ENCODE measurements at places on chromosomes 1 and 21. TPM values are rescaled to one million over a fixed set of nuclear protein-coding genes. Genes with fewer than 3 reads are reported as not detected.

The TEDDM1 gene
- not detected for total RNA-seq

The CPLANE2 gene
- 10.3 TPM for total RNA-seq

The C8B gene
- total RNA-seq = not detected

DNA sequence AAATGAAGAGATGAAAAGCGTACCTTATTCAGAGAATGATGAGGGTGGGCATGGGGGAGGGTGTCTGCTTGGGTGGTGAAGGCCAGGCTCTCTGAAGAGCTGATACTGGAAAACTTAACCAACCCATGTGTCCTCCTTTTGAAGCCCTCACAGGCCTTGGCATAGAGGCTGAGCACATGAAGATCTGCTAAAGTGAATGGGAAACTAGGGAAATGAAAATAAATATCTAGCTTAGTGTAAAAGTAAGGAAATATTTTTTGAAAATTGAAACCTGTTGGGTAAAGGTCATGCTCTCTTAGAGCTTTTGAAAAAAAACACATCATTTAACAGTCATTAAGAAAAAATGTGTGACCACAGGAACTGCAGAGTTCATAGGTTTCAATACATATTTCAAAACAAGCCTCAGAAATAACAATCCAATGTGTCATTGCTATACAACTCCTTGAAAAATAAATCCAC, 40.5 kb upstream of the RALGPS2 start:
- DNase-seq = peak; percentile 93

The C8A gene
- total RNA-seq = not detected

- DNase-seq = no peak
These were observed 44.5 kb downstream of the SLC2A1 start for GRCh38 chr1:42914092-42914627.

The LIN28A gene
- total RNA-seq = not detected

- DNase-seq = no peak
These were observed 492.6 kb downstream of the KCNT2 start for GRCh38 chr1:196115646-196116045.

DNA sequence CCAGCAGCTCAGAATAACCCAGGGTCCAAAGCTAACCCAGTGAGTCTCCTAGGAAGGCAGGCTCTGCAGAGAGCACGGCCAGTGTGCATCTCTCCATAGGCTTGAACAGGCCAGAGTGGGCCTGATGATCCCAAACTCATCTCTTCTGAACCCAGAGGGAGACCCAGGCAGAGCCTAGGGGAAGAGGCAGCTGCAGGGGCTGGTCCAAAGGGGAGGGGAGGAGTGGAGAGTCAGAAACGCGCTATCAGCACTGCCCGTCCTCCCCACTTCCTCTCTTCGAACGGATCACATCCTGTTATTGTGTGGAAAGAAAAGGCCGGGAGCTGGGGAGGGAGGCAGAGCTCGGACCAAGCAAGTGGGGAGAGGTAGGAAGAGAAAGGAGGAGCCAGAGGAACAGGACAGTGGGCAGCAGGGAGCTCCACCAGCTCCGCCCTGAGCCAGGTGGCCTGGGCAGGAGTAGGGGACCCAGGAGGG, 20.2 kb downstream of the TAL1 start:
- DNase-seq = peak; percentile 94

DNA sequence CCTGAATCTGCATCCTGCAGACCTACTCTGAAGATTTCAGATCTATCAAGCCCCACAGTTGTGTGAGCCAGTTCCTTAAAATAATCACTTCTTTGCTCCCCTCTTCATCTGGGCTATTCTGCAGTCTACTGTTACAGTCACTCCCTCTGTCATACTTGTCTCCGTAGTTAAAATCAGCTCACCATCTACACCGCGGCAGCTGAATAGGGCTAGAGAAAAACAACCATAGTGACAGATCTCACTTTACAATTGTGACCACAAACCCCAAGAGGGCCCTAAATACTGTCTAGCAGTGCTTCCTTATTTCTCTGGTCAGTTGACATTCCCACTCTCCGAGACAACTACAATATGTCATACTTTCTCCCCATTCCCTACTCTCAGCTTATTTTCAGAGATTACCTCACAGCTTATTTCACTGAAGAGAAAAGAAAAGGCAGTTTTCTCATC, 12.9 kb downstream of the DESI2 start:
- no peak for DNase-seq

DNA sequence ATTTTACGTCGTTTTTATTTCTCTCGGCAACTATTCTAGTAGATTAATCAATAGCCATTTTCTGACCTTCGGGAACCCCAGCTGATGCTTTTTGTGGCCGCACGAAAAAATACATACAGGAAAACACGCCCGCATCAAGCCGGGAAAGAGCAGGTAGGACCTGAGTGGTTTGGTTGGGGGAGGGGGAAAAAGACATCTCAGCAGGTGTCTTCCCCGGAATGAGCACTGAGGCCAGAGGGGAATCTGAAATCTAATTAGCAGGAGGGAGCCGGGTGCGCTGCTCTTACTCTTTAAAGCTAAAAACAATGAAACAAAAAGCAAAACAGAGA, 618 bp upstream of the FOXD3 start:
- no peak for DNase-seq

The STRIP1 gene
- 55.1 TPM for total RNA-seq

DNA sequence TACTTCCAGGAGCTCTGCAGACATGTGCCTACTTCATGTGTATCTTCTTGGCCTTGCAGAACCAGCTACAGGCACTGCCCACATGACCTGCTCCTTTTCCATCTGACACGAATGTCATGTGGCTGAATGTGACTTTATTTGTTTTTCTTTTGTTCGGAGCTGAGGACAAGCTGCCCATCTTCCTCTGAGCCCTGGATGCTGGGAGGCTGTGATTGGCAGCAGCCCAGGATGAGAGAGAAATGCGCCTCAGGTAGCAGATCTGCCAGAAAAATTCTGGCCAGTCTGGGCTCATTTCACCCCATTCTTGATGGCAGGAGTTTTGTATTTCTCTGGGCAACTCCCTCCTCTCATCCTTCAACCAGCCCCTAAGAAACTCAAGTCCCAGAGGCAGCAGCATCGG, 372.0 kb downstream of the RPS6KC1 start:
- DNase-seq = no peak

DNA sequence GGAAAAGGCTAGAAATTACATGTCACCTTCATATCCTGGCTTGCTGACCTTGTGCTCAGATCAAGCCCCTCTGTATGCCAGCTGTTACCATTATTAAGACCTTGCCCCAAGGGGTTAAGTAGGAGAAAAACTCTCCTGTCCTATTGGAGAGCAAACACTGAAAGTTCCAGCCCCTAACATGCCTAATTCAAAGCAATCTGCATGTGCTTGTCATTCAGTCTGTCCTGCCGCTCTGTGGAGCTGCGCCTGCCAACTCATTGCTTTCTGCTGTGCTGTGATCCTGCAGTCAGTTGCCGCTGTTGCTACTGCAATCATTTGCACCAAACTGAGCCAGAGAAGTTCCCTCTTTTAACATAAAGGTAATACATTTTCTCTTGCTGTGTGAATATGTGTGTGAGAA, 113.4 kb downstream of the DISP1 start:
- DNase-seq = peak; percentile 63

The ASPM gene
- total RNA-seq = 12.3 TPM

DNA sequence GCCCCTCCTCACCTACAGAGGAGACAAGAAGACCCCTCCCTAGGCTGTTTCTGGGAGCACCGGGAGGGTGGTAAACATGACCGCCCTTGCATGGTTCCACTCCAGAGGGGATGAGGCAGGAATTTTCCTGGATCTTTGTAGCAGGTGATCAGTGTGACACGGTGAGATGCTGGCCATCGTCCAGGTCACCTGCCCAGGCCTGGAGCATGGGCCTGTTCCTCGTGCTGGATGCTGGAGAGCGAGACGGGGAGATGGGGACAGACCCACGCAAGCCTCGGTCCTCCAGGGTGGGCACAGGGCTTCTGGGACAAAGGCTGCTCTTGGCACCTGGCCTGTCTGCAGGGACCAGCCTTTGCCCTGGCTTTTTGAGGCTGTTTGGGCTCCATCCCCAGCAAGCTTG, 46.2 kb downstream of the DMRTB1 start:
- no peak for DNase-seq

DNA sequence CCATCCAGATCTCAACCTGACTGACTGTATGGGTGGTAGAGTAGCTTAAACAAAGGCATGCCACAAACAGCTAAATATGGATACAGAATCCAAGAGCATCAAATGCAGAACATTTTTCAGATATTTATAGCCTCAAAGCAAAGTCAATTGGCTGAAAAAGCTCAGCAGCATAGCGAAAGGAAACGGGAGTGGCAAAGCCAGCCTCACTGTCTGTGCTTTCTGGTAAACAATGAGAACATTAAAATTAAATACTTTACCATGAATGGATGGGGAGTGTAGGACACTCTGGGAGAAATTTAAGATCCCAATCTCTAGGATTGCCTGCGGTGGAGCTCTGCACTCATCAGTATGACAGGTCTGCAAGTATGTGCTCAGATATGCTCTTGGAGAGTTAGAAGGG, 4.4 kb downstream of the RASAL2 start:
- DNase-seq = peak; percentile 46

DNA sequence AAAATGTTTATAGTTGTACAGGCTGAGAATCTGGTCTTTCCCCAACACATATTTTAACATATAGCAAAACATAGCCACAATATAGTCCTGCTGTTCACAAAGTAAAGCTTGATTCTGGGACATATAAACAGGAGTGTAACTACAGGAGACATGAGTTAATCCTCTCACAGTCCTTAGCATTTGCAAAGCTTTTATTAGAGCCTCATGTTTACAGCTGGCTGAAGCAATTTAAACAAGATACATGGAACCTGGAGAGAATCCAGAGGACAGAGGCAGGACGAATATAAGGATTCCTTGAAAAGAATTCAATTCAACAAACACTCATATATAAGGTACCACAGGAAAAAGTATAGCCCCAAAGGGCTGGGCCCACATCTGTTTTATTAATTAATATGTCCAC, 163.4 kb downstream of the ADGRL4 start:
- DNase-seq = no peak

DNA sequence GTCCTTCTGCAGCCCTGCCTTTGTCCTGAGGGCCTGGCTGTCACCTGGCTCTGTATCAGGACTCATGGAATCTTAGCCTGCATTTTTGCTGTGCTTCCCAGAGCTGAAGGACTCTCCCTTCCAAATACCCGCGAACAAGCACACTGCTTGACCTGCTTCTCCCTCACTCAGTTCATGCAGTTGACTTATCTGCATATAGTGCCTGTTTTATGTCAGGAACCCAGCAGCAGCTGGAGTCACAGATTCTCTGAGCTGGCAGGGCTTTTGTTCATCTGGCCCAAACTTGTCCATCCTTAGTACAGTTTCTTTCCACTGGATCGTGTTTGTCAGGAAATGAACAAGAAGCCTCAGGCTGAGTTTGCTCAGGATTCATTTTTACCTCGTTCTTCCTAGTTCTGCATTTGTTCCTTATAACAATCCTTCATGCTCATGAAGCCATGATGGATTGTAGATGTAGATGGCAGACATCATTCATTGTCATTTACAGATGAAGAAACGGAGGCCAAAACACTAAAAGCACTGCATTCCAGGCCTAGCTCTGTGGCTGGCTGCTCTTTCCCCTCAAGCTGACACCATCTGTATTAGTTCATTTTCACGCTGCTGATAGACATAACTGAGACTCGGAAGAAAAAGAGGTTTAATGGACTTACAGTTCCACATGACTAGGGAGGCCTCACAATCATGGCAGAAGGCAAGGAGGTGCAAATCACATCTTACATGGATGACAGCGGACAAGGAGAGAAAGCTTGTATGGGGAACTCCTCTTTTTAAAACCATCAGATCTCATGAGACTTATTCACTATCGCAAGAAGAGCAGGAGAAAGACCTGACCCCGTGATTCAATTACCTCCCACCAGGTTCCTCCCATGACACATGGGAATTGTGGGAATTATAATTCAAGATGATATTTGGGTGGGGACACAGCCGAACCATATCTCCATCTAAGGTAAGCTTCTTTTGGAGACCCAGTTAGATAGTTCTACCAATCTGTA, 150.9 kb downstream of the HIVEP3 start:
- DNase-seq = no peak

The SLFNL1 gene
- 0.51 TPM for total RNA-seq

The BCAS2 gene
- total RNA-seq = 43.2 TPM

The TMPRSS3 gene
- total RNA-seq = 0.05 TPM

GRCh38 chr1:44437107-44437716, 32.2 kb downstream of the RNF220 start:
- no peak for DNase-seq

GRCh38 chr1:172394811-172395210, 25.7 kb upstream of the C1orf105 start:
- DNase-seq = no peak

The CYP4A11 gene
- total RNA-seq = not detected

DNA sequence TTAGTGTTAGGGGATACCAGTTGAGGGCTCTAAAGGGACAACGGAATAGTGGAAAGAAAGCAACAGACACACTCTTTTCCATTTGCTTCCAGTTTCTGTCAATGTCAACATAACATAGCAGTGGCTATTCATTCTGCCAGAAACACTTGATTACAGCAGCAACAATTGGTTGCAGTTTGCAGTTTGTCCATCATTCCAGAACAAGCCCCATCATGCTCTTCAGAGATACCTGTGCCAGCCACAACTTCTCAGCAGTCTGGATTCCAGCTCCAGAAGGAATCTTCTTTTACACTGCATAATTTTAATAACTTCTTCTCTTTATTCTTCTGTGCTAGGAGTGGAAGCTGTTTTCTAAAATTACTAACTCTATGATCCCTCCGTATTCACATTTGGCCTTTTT, 1521.4 kb downstream of the PLA2G4A start:
- DNase-seq = no peak

The VHLL gene
- total RNA-seq = not detected

DNA sequence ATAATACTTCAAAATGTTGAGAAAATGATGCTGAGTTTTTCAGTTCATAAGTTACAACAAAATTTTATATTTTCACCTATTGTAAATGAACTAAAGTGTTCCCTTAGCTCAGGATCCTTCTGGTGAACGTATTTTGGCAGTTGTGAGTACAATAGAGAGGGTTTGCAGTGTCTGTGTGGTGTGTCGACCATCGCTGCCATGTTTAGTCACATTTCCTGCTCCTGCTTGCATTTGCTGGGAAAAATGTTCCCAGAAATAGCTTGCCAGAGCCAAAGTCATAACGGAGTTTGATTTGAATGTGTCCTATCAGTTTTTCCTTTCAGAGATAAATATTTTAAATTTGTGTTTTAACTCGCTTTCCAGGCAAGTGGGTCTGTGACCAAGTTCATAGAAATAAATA, 117.1 kb upstream of the COL6A1 start:
- peak; percentile 19 for DNase-seq

- DNase-seq = no peak
These were observed 3.2 kb downstream of the SLC6A17 start for GRCh38 chr1:110153407-110153950.

The ANKRD65 gene
- 0.51 TPM for total RNA-seq

- DNase-seq = no peak
These were observed 52.3 kb upstream of the COG2 start for GRCh38 chr1:230589951-230590350.

The GRIK1 gene
- total RNA-seq = 0.34 TPM

GRCh38 chr1:219050822-219051125, 122.9 kb upstream of the LYPLAL1 start:
- no peak for DNase-seq

All from dermis blood vessel endothelial cell (primary cell).